ENCODE measurements at places on chromosomes 7 and 10. TPM values are rescaled to one million over a fixed set of nuclear protein-coding genes. Genes with fewer than 3 reads are reported as not detected.

DNA sequence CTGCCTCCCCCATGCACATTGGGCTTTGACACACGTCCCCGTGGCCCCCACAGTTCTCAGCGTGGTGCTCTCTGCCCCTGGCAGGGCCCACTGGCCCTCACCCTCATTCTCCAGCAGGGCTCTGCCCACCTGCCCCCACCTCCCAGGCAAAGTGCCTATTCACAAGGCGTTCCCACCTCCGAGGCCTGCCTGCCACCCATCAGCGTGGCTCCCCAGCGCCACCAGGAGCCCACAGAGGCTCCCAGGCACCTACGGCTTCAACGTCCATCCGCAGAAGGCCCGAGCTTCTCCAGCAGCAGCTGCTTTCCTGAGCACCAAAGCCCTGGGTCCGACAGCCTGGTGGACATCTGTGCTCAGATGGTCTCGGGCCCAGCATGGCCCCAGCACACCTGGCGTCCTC lies 211.8 kb upstream of the PPP2R2D start:
- DNase-seq = peak; percentile 62

GRCh38 chr7:140983802-140984201 lies 30.9 kb downstream of the MRPS33 start:
- DNase-seq = no peak

GRCh38 chr10:20598590-20598989 lies 298.5 kb downstream of the NEBL start:
- DNase-seq = no peak

GRCh38 chr10:101833466-101833865 lies 10.1 kb downstream of the KCNIP2 start:
- peak; percentile 18 for DNase-seq

- DNase-seq = no peak
Observed at GRCh38 chr7:10483671-10484070, 490.0 kb upstream of the PHF14 start.

DNA sequence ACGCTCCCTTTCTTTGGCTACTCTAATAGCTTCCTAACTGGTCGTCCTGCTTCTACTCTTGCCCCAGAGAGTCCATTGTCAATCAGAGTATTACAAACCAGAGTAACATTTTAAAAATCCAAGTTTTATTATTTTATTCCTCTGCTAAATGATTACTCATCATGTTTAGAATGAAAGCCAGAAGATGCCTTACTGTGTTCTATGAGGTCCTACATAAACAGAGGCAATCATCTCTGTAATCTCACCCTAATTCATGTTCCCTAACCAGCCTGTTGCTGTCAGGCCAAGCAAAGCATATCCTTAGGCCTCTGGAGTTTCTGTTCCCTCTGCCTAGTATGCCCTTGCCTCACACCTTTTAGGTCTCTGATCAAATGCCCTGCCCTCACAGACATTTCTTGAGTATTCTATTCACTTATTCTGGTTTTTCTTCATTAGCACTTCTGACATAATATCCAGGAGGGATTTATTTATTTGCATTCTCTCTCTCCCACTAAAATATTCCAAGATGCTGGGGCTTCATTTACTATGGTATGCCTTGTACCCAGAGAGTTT lies 497.5 kb downstream of the PHTF2 start:
- no peak for DNase-seq

- DNase-seq = no peak
Observed at GRCh38 chr7:142383841-142384492, 126.1 kb upstream of the PRSS58 start.

DNA sequence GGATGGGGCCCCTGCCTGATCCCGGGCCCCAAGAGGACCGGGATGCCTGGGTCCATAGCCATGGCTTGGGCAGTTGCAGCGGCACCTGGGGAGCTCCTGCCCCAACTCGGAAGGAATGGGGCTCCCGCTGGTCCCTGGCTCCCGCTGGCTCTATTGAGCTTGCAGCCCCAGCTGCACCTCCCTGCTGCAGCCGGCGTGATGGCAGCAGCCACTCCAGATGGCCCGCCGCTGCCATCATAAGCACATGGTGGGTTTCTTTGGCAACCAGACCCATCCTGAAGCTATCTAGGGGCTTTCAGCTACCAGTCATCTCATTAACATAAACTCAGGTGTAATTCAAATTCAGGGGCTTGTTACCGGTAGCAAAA lies 11.1 kb upstream of the DNMBP start:
- no peak for DNase-seq

- DNase-seq = no peak
Observed at GRCh38 chr10:107342711-107343110, 178.2 kb upstream of the SORCS1 start.

DNA sequence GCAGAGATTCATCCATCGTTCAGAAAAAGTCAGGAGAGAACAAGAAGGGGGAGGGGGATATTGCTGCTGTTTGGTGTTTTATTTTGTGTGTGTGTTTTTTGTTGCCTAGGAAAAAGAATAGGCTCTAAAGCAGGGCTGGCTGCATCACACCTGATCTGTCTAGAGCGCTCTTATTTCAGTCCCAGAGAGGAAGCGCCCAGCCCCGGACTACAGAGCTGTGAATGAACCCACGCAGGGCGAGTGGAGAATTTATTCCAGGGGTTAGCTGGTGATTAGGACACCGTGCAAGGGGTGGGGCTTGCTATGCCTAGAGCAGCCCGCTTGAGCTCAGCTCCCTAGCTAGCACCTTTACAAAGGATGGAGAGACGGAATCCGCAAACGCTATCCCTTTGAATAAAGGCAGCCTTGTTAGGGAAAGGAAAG lies 621 bp upstream of the FAM13C start:
- DNase-seq = no peak

GRCh38 chr7:20778063-20778721 lies 8.5 kb downstream of the SP8 start:
- no peak for DNase-seq

DNA sequence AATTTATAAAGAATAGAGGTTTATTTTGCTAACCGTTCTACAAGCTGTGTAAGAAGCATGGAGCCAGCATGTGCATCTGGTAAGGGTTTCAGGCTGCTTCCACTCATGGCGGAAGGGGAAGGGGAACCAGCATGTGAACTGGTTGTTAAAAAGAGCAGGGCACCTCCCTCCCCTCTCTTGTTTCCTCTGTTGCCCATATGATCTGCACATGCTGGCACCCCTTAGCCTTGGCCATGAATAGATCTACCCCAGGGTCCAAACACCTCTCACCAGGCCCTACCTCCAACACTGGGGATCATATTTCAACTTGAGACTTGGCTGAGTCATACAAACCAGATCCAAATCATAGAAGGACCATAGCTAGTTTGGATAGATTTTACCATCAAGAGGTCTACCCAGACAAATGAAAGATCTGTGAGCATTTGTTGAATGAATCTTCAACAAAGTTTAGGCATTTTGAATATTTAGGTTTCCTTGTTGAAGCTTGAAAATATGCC lies 36.0 kb upstream of the NRP1 start:
- DNase-seq = no peak

DNA sequence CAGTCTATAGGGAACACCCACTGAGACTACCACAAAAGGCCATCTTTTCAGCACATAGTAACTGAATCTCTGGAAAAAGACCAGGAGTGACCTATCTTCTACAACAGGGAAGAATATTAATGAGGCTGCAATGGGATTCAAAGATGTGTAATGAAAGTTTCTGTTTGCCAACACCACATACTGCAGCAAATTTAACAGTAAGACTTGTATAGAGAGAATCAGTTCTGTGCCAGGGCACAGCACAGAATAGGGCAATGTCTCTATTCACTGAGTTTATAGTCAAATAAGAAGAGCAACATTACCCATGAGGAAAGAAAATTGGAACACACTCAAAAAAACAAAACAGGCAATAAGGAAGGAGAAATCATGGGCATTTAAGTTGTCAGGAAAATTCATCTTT lies 91.4 kb upstream of the PTN start:
- no peak for DNase-seq

DNA sequence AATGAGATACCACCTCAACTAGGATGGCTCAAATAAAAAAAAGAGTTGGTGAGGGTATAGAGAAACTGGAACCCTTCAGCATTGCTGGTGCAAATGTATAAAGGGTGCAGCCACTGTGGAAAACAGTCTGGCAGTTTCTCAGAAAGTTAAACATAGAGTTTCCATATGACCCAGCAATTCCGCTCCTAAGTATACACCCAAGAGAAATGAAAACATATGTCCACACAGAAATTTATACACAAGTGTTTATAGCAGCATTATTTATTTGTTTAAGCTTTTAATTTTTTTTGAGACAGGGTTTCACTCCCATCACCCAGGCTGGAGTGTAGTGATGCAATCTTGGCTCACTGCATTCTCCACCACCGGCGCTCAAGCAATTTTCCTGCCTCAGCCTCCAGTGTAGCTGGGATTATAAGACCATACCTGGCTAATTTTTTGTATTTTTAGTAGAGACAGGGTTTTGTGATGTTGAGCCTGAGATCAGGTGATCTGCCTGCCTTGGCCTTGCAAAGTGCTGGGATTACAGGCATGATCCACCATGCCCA lies 118.2 kb upstream of the KIF5B start:
- peak; percentile 18 for DNase-seq

DNA sequence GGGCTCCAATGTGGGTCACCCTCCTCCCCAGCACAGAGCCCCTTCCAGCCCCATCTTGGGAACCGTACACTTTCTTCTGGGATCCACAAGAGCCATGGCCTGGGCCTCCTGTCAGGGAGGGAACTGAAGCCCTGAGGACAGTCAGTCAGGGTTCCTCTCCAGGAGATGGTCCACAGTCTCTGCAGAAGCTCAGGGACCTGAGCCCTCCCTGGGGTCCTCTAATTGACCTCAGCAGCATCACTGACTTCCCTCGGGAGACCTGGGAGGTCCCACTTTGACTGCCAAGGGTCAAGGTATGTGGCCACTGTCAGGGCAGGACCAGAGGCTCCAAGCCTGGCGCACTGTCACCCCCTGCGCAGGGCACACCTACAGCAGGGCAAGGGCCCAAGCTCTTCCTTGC lies 32.3 kb downstream of the NOD1 start:
- peak; percentile 65 for DNase-seq

- DNase-seq = no peak
Observed at GRCh38 chr7:121623130-121623872, 227.2 kb upstream of the FAM3C start.

- DNase-seq = peak; percentile 90
Observed at GRCh38 chr10:121927318-121927840, 452 bp downstream of the ATE1 start.

- DNase-seq = no peak
Observed at GRCh38 chr10:86872757-86873156, 84.7 kb downstream of the MMRN2 start.

GRCh38 chr10:132246296-132246695 lies 59.5 kb downstream of the DPYSL4 start:
- no peak for DNase-seq

DNA sequence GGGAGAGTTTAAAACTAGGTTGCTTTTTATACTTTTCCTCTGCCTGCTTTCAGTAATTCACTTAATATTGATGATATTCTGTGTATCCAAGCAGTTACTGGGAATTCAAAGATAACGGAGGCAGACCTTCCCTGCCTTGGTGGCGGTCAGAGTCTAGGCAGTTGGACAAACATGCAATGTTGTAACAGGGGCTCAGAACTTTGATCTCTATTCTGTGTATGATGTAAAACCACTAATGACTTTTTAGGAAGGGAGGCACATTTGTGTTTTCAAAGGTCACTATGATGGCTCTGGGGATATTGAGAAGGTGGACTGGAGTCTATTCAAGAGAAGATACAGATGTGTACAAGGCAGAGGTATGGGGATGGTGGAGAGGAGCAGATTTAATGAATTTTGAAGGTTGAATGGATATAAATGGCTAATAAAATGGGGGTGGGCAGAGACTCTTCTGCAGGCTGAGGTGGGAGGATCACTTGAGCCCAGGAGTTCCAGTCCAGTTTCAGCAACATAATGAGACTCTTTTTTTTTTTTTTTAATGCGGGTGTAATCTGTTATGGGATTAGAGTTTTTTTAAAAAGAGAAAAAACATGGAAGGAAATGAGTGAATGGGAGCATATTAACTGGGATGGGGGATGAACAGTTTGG lies 5.7 kb upstream of the PON2 start:
- no peak for DNase-seq

GRCh38 chr10:79933961-79934360 lies 14.9 kb downstream of the SFTPD start:
- no peak for DNase-seq

- no peak for DNase-seq
Observed at GRCh38 chr10:29430101-29430500, 141.2 kb downstream of the LYZL1 start.

DNA sequence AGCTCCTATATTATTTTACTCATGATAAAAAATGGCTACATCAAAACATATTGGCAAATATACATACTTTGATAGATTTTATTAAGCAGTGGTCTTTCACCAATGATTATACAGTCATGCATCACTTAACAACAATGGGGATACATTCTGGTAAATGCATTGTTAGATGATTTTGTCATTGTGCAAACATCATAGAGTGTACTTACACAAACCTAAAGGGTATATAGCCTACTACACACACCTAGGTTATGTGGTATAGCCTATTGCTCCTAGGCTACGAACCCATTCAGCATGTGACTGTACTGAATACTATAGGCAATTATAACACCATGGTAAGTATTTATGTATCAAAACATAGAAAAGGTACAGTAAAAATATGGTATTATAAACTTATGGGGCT lies 98.9 kb upstream of the IL6 start:
- DNase-seq = no peak

DNA sequence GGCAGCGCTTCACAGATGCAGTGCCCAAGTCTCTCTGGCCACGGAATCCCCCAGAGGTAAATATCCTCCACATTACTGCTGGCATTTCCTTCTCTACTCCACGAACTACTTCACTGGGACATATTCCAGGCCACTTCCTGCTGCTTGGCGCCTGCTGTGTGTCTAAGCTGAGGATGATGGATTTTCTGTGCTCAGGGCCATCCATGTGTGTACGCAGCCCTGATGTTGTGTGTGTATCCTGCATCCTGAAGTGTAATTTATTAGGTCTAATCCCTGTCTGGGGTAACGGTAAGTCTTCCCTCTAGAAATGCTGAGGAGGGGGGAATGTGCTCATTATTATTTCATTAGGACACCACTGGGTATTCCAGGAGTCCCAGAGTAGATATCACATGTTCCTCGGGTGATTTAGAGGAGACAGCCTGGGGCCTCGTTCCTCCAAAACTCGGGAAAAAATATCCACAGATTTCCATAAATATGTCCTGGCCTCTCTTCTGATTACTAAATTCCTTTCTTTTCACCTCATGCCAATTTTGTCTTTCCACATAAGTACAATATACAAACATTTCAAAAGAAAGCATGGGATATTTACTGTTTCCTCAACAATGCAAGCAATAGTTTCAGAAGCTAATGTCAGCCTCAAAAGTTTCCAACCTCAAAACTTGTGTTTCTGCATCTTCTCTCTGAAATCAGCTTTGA lies 25.5 kb upstream of the HABP2 start:
- no peak for DNase-seq

Gene PDE6C
- total RNA-seq = not detected

Gene NKX6-2
- not detected for total RNA-seq

Gene AASS
- total RNA-seq = 24.7 TPM

Gene BLNK
- total RNA-seq = 4.7 TPM

Gene JCAD
- total RNA-seq = 31.7 TPM

Gene STEAP4
- total RNA-seq = 94.1 TPM

Gene TFPI2
- total RNA-seq = 27.9 TPM

Gene STRIP2
- total RNA-seq = 0.19 TPM

Gene CRCP
- total RNA-seq = 29.1 TPM

Gene MBL2
- total RNA-seq = not detected

Gene TSC22D4
- total RNA-seq = 42.4 TPM

Gene SPACDR
- 0.96 TPM for total RNA-seq
